ENCODE measurements at places on chromosomes 6 and 20. TPM values are rescaled to one million over a fixed set of nuclear protein-coding genes. Genes with fewer than 3 reads are reported as not detected.

The TMC2 gene
- not detected for polyA plus RNA-seq

The TBXT gene
- polyA plus RNA-seq, result not detected

DNA sequence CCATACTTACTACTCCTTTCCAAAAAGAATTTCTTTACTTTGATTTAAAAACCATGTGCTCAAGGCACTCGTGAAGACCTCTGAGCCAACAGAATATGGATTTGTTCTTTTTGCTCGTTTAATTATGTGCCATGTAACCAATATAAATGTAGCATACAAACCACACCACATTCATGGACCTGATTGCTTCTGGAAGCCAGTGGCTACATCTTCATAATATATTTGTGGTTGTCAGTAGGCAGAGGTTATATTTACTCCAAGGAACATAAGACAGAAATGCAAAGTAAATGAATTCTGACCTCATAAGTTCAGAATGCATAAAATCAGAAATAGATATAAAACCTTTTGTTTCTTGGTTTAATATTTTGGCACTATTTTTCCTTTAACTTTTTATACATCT is 373.0 kb downstream of the HDGFL1 start:
- DNase-seq, result no peak

DNA sequence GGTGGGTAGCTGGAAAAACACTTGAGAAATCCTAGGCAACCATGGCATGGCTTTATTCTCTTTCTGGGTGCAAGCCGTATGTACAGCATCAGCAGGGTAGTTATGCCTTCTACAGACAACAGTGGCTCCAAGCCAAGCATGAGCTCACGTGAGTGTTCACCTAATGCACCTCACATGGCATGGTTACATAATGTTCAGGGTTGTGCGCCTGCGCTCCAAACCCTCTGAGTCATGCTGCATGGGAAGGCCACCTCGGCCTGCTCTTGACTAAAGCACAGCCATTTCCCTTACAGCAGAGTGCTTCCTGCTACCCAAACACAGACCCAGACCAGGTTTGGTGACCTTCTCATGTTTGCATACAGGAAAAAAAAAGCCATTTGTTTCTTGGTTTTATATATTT is 96.2 kb downstream of the VIP start:
- DNase-seq, result no peak

GRCh38 chr6:117156741-117157140 is 108.6 kb upstream of the VGLL2 start:
- DNase-seq, result no peak

GRCh38 chr20:4138056-4138455 is 122.7 kb upstream of the RNF24 start:
- no peak for DNase-seq

DNA sequence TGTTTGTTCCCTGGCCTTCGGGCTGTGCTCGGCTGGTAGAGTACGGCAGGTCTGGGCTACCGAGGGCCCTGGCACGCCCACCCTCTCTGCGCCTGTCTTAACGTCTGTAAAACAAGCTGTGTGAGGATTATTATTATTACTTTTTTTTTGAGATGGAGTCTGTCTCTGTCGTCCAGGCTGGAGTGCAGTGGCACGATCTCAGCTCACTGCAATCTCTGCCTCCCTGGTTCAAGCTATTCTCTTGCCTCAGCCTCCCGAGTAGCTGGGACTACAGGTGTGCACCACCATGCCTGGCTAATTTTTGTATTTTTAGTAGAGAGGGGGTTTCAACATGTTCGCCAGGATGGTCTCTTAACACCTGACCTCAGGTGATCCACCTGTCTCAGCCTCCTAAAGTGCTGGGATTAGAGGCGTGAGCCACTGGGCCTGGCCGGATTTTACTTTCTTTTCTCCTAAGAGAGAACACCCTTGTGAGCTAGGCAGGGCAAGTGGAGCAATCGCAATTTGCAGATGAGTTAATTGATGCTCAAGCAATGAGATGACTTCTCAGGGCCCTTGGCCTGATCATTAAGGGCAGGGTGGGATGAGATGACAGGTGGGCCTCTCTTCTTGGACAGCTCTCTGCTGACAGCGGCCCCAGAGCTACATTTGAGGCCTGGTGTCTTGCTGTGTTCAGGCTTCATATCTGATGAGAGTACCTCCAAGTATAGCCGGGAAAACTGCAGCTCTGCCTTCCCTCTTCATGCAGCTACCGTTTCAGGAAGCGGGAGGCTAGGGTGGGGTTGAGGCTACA is 859 bp upstream of the SMIM29 start:
- DNase-seq, result no peak

- DNase-seq, result no peak
Measured at GRCh38 chr20:34507702-34508413, 8.4 kb upstream of the DYNLRB1 start.

All from right cardiac atrium (tissue), 5 donors.